HCT116 (cell line): ENCODE measurements at places on chromosomes 6 and 20.

- DNase-seq = no peak
Measured at GRCh38 chr20:49698477-49698876, 15.2 kb downstream of the B4GALT5 start.

GRCh38 chr6:160106701-160107100 lies 14.9 kb upstream of the SLC22A1 start:
- DNase-seq = no peak

- DNase-seq = no peak
Measured at GRCh38 chr20:63106765-63107448, 100.1 kb upstream of the BHLHE23 start.

GRCh38 chr6:155246825-155247224 lies 17.0 kb upstream of the CLDN20 start:
- no peak for DNase-seq

DNA sequence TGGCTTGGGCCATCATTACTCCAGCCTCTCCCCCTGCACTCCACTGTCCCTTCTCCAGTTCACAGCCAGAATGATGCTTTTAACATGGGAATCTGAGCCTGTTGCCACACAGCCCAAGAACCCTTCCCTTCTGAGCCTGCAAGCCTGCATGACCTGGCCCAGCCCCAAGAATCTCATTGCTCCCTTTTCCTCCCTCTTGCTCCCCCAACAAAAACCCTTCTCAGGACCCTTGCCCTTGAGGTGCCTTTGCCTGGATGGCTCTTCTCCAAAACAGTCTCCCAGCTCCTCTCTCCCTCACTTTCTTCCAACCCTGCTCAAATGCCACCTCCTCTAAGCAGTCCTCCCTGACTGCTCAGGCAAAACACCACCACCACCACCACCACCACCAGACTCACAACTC lies 157.2 kb downstream of the ANKRD60 start:
- no peak for DNase-seq

DNA sequence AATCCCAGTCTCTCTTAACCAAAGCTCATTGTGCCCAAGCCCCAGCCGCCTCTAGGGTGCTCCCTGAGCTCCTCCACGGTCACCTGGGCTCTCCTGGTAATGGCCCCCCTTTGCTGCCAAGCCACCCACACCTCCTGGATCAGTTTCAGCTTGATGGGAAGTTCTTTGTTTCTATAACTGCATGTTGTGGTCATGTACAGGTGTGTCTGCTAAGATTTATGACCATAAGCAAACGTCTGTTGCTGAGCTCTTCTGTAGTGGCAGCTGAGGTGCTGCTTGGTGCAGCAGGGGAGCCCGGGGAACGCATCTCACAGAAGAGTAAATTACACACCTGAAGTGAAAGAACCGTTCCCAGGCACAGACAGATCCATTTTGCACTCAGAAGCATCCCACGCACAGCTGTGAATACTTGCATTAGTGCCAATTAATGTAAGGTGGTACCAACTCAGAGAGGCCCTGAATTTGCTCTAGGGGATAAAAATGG lies 194.6 kb upstream of the ARID1B start:
- no peak for DNase-seq
